ENCODE measurements at places on chromosomes 16 and 17.

DNA sequence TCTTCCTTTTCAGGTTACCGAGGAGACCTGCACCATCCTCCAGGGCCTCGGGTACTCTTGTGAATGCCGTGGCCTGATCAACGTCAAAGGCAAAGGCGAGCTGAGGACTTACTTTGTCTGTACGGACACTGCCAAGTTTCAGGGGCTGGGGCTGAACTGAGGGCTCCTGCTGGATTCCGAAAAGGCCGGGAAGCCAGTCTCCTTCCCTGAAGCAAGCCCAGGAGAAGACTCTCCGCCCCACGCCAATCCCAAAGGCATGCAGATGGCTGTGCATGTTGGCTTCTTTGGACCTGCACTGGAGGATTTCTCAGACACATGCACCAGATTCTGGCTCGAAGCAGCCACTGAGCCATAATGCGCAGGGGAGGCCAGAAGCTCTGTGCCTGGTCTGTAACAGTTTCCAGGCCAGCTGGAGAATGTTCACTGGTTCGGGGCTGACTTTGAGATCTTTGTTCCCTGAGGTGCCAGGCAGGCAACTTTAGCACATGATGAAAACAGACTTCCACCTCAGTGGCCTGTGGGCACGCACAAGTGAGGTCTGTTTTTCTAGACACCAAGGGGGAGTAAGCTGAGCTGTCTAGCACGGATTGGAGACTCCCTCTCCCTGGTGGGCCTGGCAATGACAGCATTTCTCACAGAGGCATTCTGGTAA lies 49.1 kb downstream of the ADCY7 start:
- DNase-seq, result no peak

DNA sequence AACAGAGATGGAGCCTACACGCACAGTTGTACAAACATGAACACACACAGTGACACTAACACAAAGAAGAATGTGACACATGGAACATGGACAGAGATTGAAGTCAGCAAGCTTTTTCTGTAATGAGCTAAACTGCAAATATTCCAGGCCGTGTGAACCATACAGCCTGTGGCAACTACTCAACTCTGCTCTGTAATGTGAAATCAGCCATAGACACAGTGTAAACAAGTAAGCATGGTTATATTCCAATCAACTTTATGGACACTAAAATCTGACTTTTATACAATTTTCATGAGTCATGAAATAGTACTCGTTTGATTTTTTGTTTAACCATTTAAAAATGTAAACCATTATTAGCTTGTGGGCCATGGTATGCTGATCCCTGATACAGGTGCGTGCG lies 120.2 kb downstream of the SMG6 start:
- no peak for DNase-seq

DNA sequence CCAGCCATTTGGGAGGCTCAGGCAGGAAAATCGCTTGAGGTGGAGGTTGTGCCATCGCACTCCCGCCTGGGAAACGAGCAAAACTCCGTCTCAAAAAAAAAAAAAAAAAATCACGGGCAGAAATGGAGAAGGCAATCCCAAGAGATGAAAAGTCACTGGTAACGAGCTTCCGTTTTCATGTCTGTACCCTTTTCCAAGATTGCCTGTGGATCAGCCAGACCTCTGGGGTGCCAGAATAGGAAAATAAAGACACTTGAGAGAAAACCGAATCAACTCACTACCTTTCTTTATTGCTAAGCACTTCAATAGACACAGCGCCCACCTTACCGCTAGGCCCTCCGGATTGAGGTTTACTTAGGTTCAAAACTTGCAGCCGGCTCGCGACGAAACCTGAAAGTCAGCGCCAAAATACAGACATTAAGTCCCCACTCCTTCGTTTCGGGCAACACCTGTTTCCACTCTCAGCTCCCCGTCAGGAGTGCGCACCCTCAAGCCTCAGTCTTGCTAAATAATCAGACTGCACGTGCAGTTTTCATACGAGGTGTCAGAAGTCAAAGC lies 970 bp upstream of the TRAF7 start:
- DNase-seq, result no peak

GRCh38 chr17:43171586-43172487 lies 823 bp downstream of the NBR1 start:
- peak; percentile 85 for DNase-seq

DNA sequence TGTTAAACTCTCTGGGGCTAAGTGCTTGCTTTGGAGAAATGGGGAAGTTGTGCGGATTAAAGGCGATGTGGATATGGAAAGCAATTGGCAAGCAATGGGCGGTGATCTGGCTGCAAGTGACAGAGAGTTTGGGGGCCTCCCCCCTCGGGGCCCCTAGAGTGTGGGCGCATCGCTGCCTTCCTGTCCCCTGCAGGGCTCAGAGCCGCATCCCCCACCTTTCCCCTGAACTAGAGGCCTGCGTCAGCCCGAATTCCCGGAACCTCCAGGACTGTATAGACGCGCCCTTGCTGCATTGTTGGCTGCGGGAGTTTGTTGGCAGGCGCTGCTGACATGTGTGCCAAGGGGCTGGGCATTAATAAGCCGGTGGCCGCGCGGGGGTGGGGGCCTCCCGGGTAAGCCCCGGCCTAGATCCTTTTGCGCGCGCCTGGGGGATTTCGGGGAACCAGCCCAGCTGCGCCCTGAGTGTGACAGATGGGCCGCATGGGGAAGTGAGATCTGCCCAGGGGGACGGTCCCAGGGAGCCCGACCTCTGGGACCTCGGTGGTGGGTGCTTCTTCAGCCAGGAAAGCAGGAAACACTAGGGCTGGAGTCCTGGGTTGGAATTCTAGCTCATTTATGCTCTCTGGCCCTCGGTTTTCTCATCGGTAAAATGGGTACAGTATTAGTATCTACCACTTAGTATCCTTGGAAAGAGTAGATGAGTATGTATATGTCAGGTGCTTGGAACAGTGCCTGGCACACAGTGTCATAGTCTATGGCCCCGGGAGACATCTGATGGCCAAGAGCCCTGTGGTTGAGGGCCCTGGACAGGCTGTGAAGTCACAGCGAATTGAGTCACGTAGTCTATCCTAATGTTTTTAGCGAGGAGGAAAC lies 1.0 kb downstream of the EEF2K start:
- no peak for DNase-seq

DNA sequence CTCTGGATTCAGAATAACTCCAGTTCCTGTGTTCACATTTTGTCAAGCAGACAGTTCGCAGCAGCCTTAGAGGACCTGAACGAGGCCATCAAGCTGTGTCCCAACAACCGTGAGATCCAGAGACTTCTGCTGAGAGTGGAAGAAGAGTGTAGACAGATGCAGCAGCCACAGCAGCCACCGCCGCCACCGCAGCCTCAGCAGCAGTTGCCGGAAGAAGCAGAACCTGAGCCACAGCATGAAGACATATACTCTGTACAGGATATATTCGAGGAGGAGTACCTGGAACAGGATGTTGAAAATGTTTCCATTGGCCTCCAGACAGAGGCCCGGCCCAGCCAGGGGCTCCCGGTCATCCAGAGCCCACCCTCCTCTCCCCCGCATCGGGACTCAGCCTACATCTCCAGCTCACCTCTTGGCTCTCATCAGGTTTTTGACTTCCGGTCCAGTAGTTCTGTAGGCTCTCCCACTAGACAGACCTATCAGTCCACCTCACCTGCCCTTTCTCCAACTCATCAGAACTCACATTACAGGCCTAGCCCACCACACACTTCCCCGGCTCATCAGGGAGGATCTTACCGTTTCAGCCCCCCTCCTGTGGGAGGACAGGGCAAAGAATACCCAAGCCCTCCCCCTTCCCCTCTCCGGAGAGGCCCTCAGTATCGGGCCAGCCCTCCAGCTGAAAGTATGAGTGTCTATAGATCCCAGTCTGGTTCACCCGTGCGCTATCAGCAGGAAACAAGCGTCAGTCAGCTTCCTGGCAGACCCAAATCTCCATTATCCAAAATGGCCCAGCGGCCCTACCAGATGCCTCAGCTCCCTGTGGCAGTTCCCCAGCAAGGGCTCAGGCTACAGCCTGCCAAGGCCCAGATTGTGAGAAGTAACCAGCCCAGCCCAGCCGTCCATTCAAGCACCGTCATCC lies 25.9 kb downstream of the CYB561 start:
- DNase-seq, result peak; percentile 81
